ENCODE measurements at places on chromosomes 7 and 10.

GRCh38 chr10:88168171-88169036, 305.0 kb downstream of the PTEN start:
- DNase-seq: no peak

GRCh38 chr10:69214666-69215131, 5.4 kb upstream of the HKDC1 start:
- no peak for DNase-seq

DNA sequence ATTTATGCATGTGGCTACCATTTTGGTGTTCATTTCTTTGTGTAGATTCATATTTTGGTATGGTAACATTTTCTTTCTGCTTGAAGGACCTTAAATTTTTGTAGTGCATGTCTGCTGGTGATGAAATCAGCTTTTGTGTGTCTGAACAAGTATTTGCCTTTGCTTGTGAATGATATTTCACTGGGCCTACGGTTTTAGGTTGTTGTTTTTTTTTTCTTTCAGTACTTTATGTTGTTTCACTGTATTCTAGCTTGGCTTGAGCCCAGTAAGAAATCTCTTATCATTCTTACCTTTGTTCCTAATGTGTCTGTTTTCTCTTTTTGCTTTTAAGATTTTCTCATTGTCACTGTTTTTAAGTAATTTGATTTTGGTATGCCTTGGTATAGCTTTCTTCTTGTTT, 31.9 kb downstream of the SAMD8 start:
- no peak for DNase-seq

- no peak for DNase-seq
These were observed 1.0 kb downstream of the NXPH1 start for GRCh38 chr7:8434290-8435002.

DNA sequence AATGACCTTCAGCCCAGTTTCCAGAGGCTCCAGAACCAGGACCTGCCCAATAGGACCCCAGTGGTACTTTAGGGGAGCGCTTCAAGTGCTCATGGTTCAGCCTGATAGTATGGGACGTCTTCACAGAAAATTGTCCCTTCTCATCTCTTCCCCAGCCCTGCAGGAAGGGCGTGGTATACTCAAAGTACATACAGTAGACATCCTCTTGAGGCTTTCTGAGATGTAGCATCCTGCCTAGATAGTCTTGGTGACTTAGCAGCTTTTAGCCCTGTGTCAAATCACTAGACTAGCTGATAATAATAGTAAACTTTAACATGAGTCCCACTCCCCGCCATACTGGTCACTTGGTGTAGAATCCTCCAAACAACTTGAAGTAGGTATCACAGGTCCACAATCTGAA, 193.2 kb downstream of the CYP26A1 start:
- no peak for DNase-seq

DNA sequence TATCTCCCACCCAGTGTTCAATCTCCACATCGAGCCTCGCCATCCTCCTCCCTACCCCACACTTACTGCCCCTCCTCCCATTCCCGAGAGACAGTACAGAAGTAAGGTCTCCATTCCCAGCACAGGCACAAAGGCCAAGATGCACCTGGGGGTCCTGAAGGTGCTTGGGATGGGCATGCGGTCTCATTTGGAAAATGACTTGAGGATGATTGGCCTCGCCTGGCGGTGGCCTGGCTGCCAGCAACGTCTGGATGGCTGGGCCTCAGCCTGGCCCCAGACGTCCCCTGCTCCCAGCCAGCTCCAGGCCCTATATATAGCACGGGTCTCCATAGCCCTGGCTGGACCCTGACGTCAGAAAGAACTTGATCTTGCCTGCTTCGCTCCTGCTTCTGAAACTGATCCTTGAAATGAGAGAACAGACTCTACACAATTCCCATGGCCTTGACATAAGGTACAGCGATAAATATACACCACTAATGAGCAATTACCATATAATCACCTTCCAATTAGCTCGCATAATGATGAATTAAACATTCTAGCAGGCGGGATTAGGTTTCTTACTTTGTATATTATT, 11.8 kb downstream of the EMX2 start:
- no peak for DNase-seq

DNA sequence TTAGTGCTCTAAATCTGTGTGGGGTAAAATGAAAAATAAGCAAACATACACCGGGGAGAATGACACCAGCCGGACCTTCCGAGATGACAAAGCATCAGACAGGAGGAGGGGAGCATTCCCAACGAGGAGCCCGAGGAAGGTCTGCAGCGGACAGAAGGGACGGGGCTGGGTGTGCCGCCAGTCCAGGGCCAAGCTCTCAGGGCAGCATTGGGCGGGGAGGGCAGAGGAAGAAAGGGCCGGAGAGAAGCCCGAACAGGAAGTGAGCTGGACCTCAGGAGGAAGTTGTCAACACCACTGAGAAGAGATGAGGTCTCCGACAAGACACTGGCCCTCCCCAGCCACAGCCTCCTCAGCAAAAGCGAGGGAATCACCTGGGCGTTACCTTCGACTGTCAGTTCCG, 182.6 kb upstream of the RNF32 start:
- DNase-seq: no peak

DNA sequence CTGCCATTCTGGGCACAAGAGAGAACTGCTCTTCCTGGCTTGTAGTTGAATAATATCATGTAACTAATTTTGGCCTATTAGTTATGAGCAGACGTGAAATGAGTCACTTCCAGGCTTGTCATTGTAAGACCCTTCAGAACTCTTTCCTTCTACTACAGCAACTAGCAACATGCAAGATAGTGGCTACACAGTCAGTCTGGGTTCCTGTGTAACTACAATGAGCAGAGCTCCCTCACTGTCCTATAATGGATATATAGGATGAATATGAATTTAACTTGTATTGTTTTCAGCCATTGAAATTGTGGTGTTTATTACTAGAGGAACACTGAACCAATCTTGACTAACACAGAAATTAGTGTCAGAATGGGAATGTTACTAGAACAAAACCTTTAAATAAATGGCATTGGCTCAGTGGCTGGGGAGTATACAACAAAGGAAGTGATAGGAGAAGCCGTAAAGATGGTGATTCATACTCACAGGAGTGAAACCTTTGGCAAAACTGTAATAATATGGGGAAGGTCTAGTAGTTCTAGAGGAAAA, 2.9 kb upstream of the MTPN start:
- no peak for DNase-seq

- no peak for DNase-seq
These were observed 57.2 kb upstream of the ANK3 start for GRCh38 chr10:60446851-60447250.

DNA sequence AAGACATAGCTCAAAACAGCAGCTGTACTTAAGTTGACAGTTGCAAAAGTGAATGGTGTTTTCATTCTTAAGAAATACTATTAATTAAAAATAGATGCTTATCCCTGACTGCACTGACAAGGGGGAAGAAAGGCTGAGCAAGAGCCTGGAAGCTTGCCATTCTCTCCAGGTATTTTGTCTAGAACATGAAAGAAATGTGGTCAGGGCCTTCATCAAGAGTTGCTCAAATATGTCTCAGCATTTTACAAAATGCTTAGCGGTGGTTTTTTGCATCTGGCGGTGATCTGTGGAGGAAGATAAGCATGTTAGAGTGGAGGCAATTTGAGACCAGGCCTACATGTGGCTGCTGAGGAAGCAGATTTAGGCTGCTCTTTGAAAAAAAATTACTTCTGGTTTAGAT, 46.4 kb upstream of the CC2D2B start:
- DNase-seq: no peak

DNA sequence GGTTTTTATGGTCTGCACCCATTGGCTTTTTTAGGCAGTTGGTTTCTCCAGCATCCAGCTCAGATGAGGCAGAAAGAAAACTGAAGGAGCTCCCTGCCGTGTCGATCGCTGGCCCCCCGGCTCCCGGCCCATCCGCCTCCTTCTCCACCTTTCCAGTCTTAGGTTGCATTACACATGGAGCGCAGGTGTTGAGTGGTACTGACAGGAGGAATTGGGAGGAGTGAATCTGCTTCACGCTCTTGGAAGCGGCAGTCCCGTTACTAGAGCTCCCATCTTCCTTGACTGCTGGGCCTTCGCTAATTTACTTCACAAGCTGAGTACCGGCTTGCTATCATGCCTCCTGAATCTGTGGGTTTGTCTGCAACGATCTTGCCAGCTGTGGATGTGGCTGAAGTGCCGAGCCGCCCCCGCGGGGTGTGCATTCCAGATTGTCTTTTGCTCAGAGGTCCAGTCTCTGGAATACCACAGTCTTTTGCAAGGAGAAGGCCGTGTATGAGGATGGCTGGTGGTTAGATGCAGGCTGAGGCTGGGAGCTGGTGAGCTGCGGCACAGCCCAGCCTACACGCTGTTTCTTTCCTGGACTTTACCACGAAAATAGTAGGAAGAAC, 17.1 kb downstream of the IQCE start:
- no peak for DNase-seq

DNA sequence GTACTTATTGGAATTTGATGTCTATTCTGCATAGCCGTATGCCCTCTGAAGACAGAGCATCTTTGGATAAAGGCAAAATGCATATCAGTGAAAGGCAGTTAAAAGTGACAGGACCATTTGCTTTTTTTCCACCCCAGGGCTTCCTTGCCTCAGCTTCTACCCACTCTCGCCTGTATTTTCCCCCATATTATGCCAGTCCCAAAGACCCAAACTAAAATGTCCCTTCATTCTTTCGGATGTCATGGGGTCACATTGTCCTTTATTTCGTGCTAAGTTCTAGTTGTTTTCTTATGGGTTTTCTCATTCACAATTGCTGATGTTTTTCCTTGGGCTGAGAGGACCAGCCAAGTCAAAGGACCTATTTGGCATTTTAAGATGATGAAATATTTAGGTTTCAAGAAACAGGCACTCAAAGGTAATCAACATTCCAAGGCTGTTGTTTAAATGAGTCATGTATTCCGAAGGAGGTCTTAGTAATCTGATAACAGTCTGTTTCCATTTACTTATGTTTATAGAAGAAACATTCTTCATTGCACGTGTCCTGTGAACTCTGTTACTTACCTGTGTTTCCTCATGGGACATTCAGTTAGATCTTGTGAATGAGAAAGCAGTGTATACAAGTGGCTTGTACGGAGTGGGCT, 74.1 kb downstream of the DNAH11 start:
- no peak for DNase-seq

Data from stimulated activated CD4-positive, alpha-beta T cell treated with anti-CD3 and anti-CD28 coated beads, Interleukin-15, amount 100 ng/mL, for 1 hour (primary cell).